ENCODE measurements at places on chromosomes 3 and 15. TPM values are rescaled to one million over a fixed set of nuclear protein-coding genes. Genes with fewer than 3 reads are reported as not detected.

GRCh38 chr15:60850903-60851302 lies 372.0 kb upstream of the ICE2 start:
- DNase-seq = no peak

DNA sequence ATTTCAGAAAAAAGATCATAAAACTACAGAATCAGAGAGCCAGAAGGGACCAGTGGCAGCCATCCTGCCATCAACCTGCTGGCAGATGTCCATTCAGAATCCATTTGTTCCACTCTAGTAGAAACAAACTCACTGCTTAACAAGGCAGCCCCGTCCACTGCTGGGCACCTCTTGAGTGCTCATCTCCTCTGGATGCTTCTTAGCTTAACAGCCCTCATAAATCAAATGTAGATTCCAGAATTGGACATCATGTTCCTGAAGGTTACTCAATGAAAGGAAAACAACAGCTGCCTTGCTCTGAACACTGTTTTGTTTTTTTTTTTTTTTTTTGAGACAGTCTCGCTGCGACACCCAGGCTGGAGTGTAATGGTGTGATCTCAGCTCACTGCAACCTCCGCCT lies 37.3 kb downstream of the ABCC5 start:
- DNase-seq = no peak

DNA sequence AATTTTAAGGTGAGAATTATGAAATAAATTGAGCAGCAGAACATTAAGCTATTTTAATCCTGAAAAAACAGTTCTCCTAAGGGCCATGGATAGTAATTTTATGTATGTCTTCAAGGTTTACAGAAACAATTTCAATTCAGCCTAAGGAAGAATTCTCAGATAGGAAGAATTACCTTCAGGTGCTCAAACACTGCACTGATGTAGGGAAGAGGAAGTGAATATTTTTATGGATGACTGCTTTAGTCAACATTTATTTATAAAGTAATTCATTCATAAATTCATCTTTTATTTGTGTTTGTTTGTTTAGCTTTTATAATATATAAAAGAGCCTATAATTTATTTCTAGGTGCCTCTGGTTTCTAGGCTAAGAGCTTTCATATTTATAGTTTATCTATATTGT lies 620.7 kb downstream of the NAALADL2 start:
- DNase-seq = no peak

TTLL13 gene
- polyA plus RNA-seq = not detected

MESP2 gene
- polyA plus RNA-seq = not detected
